NCI-H460 (cell line): ENCODE measurements at places on chromosomes 3 and 15. TPM values are rescaled to one million over a fixed set of nuclear protein-coding genes. Genes with fewer than 3 reads are reported as not detected.

Gene ENTPD3
- not detected in 2 replicates for total RNA-seq

Gene PTPRG
- 24.9 and 25.5 TPM in 2 replicates for total RNA-seq

Gene CLRN1
- not detected in 2 replicates for total RNA-seq

Gene CPNE9
- total RNA-seq: not detected in 2 replicates

Gene CCR4
- not detected in 2 replicates for total RNA-seq

Gene SOX14
- total RNA-seq: not detected in 2 replicates

Gene GXYLT2
- total RNA-seq: 4.3 and 6.5 TPM in 2 replicates

Gene PCBP4
- 7.5 and 10.9 TPM in 2 replicates for total RNA-seq

Gene C3orf85
- not detected in 2 replicates for total RNA-seq

Gene IREB2
- total RNA-seq: 31.6 and 32.4 TPM in 2 replicates

Gene MYO5A
- 12.1 and 12.6 TPM in 2 replicates for total RNA-seq

Gene GPR149
- total RNA-seq: not detected in 2 replicates

Gene FGD5
- total RNA-seq: 0.17 TPM in 1 of 2 replicates, not detected in the other

Gene ECE2
- total RNA-seq: not detected in 2 replicates

Gene SPATA12
- 0.12 TPM in 1 of 2 replicates, not detected in the other for total RNA-seq

Gene SI
- not detected in 2 replicates for total RNA-seq

Gene CCR2
- not detected in 2 replicates for total RNA-seq
